Ecto neural progenitor cell (in vitro differentiated cells): ENCODE measurements at places on chromosomes 5 and 9.
A peak's percentile ranks its signal among the peaks of the same experiment; 100 is the strongest.

DNA sequence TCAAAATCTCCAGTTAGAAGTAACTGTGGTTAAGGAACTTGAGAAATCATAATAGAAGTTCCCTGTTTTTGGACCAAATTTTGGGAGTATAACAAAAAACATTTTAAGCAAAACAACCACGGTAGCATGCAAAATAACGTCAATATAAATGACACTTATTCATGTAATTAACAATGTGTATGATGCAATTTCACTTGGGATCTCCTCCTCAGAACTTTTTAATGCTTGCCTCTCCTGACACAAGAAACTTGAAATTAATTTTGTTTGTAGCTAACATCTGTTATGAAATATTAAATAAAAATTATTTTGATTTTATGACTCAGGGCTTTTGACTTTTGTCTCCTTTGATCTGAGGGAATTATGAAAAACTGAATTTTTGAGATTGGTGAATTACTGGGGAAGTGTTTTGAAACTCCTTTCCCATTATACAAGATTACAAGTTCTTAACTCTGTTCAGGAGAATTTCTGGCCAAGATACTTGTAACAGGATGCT, 149.7 kb downstream of the ATP10B start:
- DNase-seq, result no peak

- no peak for DNase-seq
Observed at GRCh38 chr5:60148366-60148765, 254.8 kb upstream of the PDE4D start.

DNA sequence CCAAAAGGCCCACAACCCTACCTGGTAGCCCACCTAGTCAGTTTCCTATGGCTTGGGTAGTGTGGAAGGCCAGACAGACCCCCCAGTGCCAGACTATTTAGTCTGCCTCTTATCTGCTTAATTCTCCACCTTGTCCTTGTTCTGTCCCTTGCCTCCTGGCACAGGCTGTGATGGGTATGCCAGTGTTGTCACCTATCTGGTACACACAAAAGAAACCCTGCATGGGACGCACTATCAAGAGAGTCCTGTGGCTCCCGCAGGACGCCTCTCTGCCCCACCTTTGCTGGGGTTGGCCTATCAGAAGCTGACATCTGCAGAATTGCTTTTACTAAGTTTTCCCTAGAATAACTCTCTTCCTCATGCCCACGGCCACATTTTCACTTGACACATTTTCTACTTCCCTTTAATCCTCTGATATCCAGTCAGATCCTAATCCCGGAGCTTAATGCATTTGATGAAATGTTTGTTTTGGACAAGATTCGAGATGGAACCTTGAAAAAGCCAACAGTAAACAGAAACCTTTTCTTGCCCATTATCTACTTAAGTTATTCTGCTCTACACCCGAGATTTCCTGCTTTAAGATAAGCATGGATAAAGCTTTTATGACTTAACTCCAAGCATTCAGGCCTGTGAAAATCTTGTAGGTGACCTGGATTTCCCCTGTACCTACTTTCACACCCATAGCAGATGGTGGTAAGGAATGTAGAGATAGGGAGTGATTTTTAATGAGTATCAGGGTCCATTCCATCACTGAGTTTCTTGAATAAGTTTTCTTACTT, 468.5 kb downstream of the ZNF608 start:
- no peak for DNase-seq

DNA sequence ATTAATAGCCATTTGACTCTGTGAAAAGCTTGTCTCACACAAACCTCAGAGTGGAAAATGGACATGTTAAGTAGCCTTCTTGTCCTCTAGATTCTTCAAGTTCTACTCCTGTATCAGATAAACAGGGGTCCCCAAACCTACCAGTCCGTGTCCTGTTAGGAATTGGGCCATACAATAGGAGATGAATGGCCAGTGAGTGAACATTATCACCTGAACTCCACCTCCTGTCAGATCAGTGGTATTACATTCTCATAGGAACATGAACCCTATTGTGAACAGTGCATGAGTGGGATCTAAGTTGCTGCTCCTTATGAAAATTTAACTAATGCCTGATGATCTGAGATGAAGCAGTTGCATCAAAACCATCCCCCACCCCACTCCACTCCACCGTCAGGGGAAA, 136.3 kb downstream of the TMEM232 start:
- no peak for DNase-seq

GRCh38 chr9:136925414-136926153, 19.0 kb downstream of the FBXW5 start:
- no peak for DNase-seq

GRCh38 chr5:37086466-37087173, 162.6 kb downstream of the CPLANE1 start:
- DNase-seq, result no peak

DNA sequence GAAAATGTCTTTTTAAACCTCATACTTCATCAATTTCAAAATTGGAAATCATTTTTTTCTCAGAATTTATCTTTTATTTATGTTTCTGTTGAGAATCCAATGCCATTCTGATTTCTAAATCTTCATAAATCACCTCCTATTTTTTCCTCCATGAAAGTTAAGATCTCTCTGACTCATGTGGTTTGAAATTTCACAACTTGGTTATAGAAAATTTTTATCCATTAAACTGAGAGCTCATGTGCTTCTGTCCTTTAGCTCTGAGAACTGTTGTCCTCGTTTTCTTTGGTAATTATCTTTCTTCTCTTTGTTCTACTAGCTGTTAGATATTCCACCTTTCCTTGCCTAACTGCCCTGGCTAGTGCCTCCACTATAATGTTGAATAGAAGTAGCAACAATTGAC, 1.5 kb upstream of the RNF180 start:
- no peak for DNase-seq

DNA sequence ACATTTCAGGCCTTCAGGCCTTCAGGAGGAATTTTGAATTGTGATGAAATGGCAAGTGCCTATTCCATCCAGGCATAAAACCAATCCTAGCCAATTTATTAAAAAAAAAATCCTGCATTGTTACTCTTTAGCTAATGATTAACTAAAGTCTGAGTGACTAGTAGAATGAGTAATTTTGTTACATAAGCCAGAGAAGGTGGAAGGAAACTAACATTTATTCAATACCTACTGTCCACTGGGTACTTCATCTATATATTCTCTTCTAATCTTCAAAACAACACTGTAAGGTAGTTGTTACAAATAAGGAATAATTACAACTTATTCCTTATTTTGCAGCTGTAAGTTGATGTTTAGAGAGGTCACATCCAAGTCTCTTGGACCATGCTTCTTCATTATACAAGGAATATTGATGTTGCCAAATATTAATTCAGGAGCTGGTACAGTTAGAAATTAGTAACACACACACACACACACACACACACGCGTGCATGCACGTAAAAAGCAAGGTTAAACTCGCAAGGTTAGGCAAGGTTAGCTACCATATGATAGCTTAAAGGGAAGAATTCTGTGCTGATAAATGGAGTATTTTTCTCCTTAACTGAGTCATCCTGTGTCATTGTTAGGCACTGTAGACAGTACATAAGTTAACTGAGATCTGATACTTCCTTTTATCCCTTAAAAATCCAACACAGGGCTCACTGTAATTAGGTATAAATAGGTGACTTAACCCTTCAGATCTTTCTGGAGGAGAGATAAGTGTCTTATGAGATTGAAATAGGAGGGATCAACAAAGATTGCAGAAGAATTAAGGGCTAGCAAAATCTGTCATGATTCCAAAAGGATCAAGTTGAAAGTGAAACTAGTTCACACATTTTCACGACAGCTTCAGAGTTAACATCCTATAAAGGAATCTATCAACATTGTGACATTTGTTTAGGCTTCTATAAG, 596.9 kb downstream of the PDE4D start:
- no peak for DNase-seq

- DNase-seq, result no peak
Observed at GRCh38 chr9:87350915-87351314, 146.8 kb upstream of the DAPK1 start.

- no peak for DNase-seq
Observed at GRCh38 chr9:27145143-27145542, 36.1 kb downstream of the TEK start.

- no peak for DNase-seq
Observed at GRCh38 chr5:6674886-6675285, 38.3 kb upstream of the TENT4A start.

DNA sequence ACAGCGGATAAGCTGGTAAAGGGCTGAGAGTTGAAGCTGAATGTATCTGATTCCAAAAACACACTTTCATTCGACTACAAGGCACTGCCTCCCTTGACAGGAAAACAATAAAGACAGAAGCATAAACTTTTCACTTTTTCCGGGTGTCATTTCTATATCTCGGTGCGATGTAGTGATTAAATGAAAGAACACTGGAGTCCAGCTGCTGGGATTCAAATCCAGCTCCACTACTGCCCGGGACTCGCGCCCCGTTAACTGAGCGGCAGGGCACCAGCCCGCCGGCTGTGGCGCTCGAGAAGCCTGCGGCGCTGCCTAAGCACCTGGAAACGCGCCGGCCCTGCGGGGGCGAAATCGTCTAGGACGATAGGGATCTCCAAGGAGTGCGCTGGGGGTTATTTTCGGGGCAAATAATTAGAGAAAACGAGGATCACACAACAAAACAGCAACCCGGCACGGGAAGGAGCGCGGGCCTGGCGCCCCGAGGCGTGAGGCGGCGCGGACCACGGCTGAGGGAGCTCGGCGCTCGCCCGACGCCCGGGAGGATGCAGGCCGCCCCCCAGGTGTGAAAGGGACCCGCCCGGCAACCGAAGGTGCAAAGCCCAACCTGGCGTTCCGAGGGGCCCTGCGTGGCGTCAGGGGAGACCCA, 837 bp downstream of the UIMC1 start:
- peak; percentile 79 for DNase-seq

DNA sequence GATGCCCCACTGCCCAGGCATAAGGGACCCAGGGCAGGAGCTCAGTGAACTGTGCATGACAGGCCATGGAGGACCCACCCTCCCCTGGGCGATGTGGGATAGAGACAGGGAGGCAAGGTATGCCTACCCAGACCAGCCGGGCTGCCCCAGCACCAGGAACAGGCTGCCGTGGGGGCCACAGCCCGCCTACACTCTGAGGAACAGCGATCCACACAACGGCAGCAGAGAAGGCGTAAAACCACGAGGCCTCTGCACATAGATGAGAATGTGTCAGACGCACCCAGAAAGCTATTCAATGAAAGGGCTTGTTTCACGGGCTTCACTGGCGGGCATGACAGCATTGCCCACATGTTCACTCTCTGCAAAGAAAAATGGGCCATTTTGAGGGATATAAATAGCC, 49.5 kb downstream of the SEMA4D start:
- no peak for DNase-seq

- DNase-seq, result no peak
Observed at GRCh38 chr5:35810601-35811000, 46.1 kb upstream of the IL7R start.

- DNase-seq, result no peak
Observed at GRCh38 chr9:98810102-98810842, 2.8 kb downstream of the GALNT12 start.

- DNase-seq, result no peak
Observed at GRCh38 chr9:111919875-111920274, 23.3 kb downstream of the UGCG start.

DNA sequence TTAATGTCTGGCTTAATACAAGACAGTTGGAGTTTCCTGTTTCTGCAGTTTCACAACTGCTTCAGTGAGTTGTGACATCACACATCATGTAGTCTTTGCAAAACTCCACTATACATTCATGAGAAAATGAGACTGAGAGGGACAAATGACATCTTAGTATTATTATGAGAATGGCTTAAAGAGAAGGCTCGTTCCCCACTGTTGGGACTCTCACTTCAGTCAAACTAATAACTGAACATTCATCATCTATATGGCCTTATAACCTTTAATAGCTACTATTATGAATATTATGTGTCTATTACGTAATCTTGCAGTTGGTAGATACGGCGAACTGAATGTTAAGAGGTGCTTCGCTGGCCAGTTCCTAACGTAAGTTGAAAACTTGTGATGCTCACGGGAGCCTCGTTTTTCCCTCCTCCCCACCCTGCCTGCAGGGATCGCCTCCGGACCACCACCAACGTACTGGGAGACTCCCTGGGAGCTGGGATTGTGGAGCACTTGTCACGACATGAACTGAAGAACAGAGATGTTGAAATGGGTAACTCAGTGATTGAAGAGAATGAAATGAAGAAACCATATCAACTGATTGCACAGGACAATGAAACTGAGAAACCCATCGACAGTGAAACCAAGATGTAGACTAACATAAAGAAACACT, 79.4 kb downstream of the SLC1A3 start:
- DNase-seq, result no peak

GRCh38 chr9:117340422-117340821, 74.4 kb downstream of the ASTN2 start:
- no peak for DNase-seq
